Kasumi-1 (cell line): ENCODE measurements at places on chromosomes 7 and 10.
A peak's percentile ranks its signal among the peaks of the same experiment; 100 is the strongest.

GRCh38 chr7:138455609-138456008 lies 4.5 kb upstream of the TRIM24 start:
- no peak for DNase-seq

DNA sequence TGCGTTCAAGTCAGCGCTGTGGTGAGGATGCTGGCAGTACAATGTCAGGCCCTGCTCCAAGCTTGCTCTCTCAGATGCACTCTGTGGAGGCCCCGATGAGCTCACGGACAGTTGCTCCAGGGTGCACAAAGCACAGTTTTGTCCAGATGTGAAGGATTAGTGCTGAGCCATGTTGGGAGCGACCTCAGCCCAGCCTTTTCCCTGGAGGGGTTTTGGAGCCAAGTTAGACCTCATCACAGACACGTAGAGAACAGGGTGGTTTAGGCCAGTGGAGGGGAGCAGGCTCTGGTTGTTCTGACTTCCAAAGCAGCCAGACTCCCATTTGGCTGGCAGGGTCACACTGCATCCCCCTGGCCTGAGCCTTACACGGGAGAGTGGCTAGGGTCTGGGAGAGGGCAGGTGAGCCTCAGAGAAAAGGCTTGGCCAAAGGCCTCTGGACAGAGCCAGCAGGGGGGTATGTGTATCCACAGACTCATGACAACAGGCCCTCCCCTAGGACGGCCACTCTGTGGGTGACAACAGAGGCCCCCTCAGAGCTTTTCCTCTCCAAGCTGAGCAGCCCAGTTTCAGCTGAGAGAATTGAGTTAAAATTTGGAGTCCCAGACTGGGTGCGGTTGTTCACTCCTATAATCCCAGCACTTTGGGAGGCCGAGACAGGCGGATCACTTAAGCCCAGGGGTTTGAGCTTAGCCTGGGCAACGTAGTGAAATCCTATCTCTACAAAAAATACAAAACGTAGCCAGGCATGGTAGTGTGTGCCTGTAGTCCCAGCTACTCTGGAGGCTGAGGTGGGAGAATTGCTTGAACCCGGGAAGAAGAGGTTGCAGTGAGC lies 4.7 kb downstream of the PLAC9 start:
- no peak for DNase-seq

GRCh38 chr7:66013938-66014337 lies 31.9 kb upstream of the GUSB start:
- peak; percentile 58 for DNase-seq

- no peak for DNase-seq
Observed at GRCh38 chr10:48266528-48266927, 8.0 kb downstream of the FRMPD2 start.

- DNase-seq: no peak
Observed at GRCh38 chr10:114206902-114207301, 27.7 kb downstream of the TDRD1 start.

- DNase-seq: no peak
Observed at GRCh38 chr7:44313016-44313415, 12.4 kb downstream of the CAMK2B start.

GRCh38 chr7:100943693-100944092 lies 5.6 kb upstream of the MUC3A start:
- DNase-seq: no peak

- DNase-seq: no peak
Observed at GRCh38 chr10:48336978-48337599, 30.6 kb downstream of the MAPK8 start.

- DNase-seq: no peak
Observed at GRCh38 chr10:123560301-123561140, 105.6 kb upstream of the GPR26 start.

- no peak for DNase-seq
Observed at GRCh38 chr7:55524558-55525310, 47.6 kb downstream of the VOPP1 start.

GRCh38 chr7:136953386-136953785 lies 84.9 kb downstream of the CHRM2 start:
- DNase-seq: no peak

- DNase-seq: no peak
Observed at GRCh38 chr7:105164751-105165150, 150.7 kb downstream of the KMT2E start.

- DNase-seq: peak; percentile 56
Observed at GRCh38 chr7:129779602-129780256, 168.2 kb downstream of the NRF1 start.

DNA sequence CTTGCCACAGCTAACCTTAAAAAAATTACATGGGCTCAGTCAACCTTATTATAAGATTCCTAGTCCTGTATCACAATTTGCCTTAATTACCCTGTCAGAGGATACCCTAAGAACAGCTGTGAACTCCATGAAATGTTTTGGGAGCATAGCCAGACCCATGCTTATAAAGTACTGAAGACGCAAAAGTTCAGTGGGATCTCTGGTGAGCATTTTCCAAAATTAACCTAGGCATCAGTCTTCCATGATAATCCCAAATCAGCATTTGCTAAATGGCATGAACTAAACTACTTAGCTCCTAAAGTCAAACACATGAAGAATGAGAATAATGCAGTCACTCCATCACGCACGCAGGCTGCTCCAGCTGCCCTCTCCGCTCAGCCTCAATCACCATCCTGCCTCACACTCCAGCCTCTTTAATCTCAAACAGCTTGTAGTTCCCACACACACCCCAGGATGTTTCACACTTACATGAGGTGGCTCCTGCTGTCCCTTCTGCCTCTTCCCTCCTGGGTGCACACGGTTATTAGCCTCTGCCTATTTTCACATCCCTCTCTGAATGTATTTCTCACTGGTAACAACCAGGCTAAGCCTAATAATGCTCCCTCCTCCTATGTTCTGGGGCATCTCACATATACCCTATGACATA lies 15.3 kb downstream of the IGF2BP3 start:
- no peak for DNase-seq

DNA sequence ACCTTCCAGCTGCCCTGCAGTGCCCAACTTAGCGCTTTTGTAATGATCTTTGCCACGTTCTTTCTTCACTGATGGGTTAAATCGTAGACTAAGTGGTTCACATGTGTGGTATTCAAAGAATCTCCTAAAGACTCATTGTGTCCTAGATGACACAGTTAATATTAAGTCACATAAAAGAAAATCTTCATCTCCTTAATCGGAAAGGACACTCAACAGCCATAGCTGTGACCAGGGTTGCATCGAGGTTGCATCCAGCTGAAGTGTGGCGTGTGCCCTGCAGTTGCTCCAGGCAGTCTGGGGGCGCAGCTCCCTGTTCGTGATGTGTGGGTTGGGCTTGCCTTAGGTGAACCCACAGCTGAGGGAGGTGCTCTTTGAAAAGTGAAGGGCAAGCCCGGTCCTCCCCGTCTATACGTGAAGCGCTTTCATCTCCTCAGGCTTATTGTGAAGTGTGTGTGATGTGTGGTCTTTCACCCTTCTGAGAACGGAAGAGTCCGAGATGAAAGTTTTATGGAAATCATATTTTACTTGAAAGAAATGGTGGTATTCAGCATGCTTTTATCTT lies 122.7 kb downstream of the TRRAP start:
- DNase-seq: no peak

- DNase-seq: no peak
Observed at GRCh38 chr7:96244244-96244991, 77.5 kb downstream of the SLC25A13 start.

GRCh38 chr7:122082160-122082559 lies 61.9 kb downstream of the AASS start:
- no peak for DNase-seq

- DNase-seq: no peak
Observed at GRCh38 chr7:70044064-70044463, 445.8 kb downstream of the AUTS2 start.

- DNase-seq: no peak
Observed at GRCh38 chr7:27587429-27587828, 75.3 kb downstream of the HIBADH start.

DNA sequence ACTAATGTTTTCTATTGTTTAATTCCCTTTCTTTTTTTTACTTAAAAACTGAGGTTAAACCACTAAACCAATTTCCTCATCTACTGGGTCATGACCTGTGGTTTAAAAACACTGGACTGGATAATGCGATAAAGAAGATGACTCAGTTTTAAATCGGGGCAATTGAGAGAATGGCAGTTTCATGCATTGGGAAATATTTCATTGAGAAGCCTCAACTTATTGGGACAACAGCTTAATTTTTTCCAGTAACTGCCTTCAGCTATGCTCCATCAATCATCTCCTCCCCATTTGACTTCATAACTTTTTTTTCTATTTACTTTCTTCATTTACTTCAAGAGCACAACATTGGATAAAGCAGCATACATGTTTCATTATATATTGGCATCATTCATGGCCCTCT lies 61.8 kb upstream of the MET start:
- no peak for DNase-seq

DNA sequence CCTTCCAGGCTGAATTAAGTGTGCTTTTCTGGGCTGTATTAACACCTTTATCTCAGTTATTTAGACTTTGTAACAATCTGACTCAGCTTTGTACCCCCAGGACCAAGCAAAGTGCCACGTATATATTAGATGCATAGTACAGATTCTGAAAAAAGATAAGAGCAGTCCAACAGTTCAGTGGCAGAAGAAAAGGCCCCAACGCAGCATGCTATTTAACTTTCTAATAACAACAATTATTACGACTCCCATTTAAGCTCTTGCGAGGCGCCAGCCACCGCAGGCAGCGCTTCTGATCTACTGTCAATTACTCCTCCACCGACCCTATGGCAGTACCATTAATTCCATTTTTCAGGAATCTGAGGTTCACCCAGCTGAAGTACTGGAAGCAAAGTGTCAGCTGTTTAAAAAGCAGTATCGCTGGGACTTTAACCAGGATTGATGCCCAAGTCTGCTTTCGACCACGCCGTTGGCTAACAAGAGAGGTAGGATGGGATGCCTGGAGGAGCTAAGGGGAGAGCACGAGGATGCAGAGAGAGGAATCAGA lies 638 bp downstream of the LIPA start:
- DNase-seq: no peak

DNA sequence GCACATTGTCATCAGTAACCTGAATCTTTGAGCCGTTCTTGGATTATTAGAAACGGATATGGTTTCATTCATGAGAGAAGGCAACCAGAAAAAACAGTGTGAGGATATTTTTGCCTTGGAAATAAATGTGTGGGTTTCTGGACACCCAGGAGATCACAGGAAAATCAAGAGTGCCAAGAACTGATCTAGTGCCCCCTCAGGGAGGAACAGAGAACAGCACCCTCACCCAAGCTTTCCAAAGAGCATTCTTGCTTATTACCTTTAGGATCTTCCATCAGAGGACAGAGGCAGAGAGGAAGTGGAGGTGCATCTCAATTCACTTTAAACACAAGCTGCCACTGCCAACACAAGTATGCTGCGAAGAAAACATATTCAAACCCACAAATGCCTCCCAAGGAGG lies 851.5 kb upstream of the COBL start:
- DNase-seq: no peak

GRCh38 chr7:82158327-82158726 lies 285.2 kb downstream of the CACNA2D1 start:
- no peak for DNase-seq

- DNase-seq: no peak
Observed at GRCh38 chr10:51804866-51805265, 105.5 kb upstream of the CSTF2T start.

- no peak for DNase-seq
Observed at GRCh38 chr7:32191305-32191704, 121.1 kb upstream of the PDE1C start.

DNA sequence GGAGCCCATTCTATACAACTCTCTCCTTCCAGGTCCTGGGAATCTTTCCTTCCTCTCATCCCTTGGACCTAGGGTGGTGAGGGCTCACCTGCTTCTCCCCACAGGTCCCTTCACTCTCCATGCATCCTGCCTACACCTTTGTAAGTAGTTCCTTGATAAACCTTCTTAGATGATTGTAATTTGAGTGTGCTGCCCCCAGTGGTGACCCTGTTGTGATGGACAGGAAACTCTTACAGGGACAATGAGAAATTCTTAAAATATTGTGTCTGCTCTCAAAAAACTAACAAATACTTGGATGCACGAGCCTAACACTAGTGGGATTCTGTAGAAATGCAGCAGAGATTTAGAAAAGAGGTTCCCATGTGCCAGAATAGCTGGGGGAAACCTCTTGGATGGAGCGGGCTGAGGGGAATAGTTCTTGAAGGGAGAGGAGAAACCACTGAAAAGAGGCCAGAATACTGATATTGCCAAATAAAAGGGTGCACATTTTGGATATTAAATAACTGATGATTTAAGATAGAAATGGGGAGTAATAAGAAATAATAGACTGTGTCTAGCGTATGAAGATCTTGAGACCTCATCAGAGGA lies 6.7 kb upstream of the PAXIP1 start:
- peak; percentile 18 for DNase-seq
